Natural killer cell treated with Interleukin-12 subunit alpha and Interleukin-12 subunit beta and Interleukin-15 and Interleukin-18, amount 100 ng/mL, for 72 hours (primary cell): ENCODE measurements at places on chromosomes 12 and 14. TPM values are rescaled to one million over a fixed set of nuclear protein-coding genes. Genes with fewer than 3 reads are reported as not detected.

Gene RNASE4
- total RNA-seq, result 1.2 TPM

Gene SLC6A15
- total RNA-seq, result not detected

Gene PMCH
- total RNA-seq, result not detected

Gene TTC6
- total RNA-seq, result not detected

Gene KRT85
- not detected for total RNA-seq

Gene IL22
- 1.0 TPM for total RNA-seq

GRCh38 chr14:61864329-61864898, 102.2 kb downstream of the SNAPC1 start:
- no peak for DNase-seq
- H3K4me3 ChIP-seq, result no peak overlapping the region
- peaks cover 10% of the 10 kb centered on the region for H3K27me3 ChIP-seq

DNA sequence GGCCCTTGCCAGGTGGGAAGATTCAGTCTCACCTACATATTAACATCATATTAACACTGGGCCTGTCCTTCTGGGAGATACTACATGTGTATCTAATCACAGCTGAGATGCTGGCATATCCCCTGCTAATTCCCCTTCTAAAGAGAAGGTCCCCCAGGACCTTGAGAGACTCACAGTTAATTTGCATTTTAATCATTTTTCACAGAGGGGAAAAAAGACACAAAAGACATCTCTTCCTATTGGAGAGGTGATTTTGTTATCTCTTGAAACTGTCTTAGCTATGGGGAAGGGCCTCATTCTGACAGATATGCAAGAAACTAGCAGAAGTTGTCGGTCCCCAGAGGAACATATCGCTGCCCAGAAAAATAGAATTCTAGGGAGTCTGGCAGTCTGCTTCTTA, 7.5 kb downstream of the C14orf132 start:
- peaks cover 20% of the 10 kb centered on the region for H3K27me3 ChIP-seq
- H3K27ac ChIP-seq, result no peak overlapping the region
- H3K4me3 ChIP-seq, result no peak overlapping the region
- DNase-seq, result no peak
- H3K4me1 ChIP-seq, result no peaks in the 10 kb centered on the region

- H3K4me3 ChIP-seq, result no peak overlapping the region
- H3K36me3 ChIP-seq, result peaks cover 4% of the 10 kb centered on the region
- no peak for DNase-seq
- no peak overlapping the region for H3K27ac ChIP-seq
- H3K27me3 ChIP-seq, result no peaks in the 10 kb centered on the region
Measured at GRCh38 chr12:19273482-19274330, 144.2 kb downstream of the PLEKHA5 start.

GRCh38 chr12:112167718-112168525, 42.6 kb downstream of the TRAFD1 start:
- no peaks in the 10 kb centered on the region for H3K36me3 ChIP-seq
- H3K4me3 ChIP-seq, result no peak overlapping the region
- H3K27ac ChIP-seq, result no peak overlapping the region
- H3K27me3 ChIP-seq, result no peaks in the 10 kb centered on the region
- DNase-seq, result no peak
- H3K4me1 ChIP-seq, result no peaks in the 10 kb centered on the region

GRCh38 chr12:78034025-78034424, 203.3 kb downstream of the NAV3 start:
- H3K4me3 ChIP-seq, result no peak overlapping the region
- H3K36me3 ChIP-seq, result peaks cover 6% of the 10 kb centered on the region
- H3K4me1 ChIP-seq, result no peaks in the 10 kb centered on the region
- no peak for DNase-seq
- no peak overlapping the region for H3K27ac ChIP-seq
- H3K27me3 ChIP-seq, result no peaks in the 10 kb centered on the region

GRCh38 chr14:63992858-63993257, 140.1 kb downstream of the SYNE2 start:
- peak overlapping the region; percentile 51 for H3K27ac ChIP-seq
- H3K27me3 ChIP-seq, result no peaks in the 10 kb centered on the region
- DNase-seq, result no peak
- peaks cover 31% of the 10 kb centered on the region for H3K36me3 ChIP-seq
- peaks cover 15% of the 10 kb centered on the region for H3K4me1 ChIP-seq

DNA sequence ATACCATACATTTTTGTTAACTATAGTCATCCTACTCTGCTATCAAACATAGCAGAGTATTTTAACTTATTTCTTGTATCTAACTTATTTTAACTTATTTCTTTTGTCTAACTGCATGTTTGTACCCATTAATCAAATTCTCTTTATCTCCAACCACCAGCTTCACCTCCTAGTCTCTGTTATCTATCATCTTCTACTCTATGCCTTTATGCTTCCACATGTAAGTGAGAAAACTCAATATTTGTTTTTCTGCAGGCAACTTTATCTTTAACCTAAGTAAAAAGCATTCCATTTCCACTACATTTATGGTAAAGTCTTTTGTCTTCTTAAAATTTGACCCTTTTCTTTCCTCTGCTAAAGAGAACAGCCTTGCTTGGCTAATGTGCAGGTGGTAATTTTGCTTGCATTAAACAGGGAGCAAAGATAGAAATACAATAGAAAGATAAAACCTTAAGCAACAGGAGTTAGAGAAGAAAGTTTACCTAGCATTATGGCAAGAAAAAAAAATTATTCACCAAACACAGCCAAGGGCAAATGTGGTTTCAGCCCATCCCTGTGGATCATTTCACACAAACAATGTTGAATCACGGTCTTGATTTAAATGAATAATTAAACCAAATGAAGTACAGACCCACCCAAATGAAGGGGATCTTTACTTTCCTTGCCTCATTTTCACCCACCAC, 110.9 kb upstream of the TSPAN8 start:
- H3K4me1 ChIP-seq, result no peaks in the 10 kb centered on the region
- H3K27ac ChIP-seq, result no peak overlapping the region
- no peaks in the 10 kb centered on the region for H3K36me3 ChIP-seq
- DNase-seq, result no peak
- H3K4me3 ChIP-seq, result no peak overlapping the region

DNA sequence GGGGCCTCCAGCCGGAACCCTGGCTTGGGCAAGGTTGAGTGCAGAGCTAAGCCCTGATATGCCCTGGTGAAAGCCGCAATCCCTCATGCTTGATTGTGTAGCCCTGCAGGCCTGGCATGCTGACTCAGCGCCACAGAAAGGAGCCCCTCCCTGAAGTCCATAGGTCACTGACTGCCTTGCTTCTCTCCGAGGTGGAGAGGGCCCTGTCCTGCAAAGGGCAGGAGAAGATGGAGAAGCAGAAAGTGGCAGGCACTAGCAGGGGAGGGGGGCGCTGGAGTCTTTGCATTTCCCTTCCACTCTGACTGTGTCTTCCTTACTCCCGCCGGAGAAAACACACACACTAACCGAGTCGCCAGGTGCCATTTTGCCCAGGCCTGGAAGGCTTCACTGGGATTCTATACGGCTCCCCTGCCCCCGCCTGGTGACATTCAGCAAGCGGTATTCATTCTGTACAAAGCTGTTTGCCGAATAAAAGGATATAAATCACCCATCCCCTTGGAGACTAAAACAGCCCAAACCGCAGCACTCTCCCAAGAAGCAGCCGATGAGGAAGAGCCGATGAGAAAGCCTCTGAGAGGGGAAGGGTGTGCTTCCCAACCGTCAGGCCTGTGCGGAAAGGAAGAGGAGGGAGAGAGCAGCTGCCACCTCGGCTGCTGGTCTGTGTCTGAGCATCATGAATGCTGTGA, 69.8 kb downstream of the SLC6A12 start:
- H3K36me3 ChIP-seq, result no peaks in the 10 kb centered on the region
- H3K27me3 ChIP-seq, result peaks cover 8% of the 10 kb centered on the region
- DNase-seq, result no peak
- H3K27ac ChIP-seq, result no peak overlapping the region
- H3K4me3 ChIP-seq, result no peak overlapping the region

DNA sequence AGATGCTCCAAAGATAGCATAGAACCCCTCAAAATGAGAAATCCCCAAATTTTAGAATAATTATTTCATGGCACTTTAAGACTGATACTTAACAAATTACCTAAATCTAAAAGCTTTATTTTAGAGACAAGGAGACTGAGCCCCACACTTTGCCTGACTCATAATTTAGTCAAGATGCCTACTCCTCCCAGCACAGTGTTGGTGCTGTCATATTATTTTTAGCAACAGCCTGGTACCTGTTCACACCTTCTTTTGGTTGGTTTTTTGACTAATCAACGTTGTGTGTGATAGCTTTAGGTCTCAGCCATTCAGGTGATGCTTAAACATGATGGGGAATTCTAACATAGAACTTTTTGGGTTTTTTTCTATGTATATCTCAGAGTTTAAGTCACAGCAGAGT, 120.2 kb downstream of the SEC23A start:
- peaks cover 35% of the 10 kb centered on the region for H3K27me3 ChIP-seq
- H3K36me3 ChIP-seq, result peaks cover 8% of the 10 kb centered on the region
- H3K4me1 ChIP-seq, result no peaks in the 10 kb centered on the region
- no peak overlapping the region for H3K4me3 ChIP-seq
- H3K27ac ChIP-seq, result no peak overlapping the region
- DNase-seq, result no peak

GRCh38 chr14:88258021-88258420, 65.0 kb downstream of the KCNK10 start:
- H3K4me1 ChIP-seq, result no peaks in the 10 kb centered on the region
- no peak overlapping the region for H3K4me3 ChIP-seq
- no peak overlapping the region for H3K27ac ChIP-seq

DNA sequence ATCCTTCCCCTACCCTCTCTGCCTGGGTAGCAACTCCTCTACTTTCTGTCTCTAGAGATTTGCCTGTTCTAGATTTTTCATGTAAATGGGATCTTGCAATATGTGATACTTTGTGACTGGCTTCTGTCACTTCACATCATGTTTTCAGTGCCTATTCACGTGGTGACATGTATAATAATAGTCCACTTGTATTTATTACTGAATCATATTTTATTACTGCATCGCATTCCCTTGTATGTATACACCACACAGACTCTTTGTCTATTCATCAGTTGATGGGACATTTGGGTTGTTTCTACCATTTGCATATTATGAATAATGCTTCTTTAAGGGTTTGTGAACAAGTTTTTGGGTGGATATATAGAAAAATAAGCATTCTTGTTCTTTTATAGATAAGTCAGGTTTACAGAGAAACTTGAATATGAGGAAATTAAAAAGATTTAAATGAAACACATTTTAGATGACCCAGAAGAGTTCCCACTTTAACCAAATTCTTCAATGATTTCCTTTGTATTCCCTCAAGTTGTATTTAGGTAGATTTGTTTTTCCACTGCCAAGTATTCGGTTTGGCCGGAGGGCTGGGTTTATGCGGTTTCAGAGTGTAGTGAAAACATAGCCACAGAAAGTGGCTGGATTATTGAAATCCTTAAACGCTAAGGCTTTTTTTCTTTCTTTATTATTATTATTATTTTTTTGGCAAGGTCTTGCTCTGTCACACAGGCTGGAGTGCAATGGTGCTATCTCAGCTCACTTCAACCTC, 178.7 kb upstream of the TMTC1 start:
- no peak overlapping the region for H3K4me3 ChIP-seq
- no peaks in the 10 kb centered on the region for H3K36me3 ChIP-seq
- no peak for DNase-seq

- H3K4me1 ChIP-seq, result no peaks in the 10 kb centered on the region
- no peak overlapping the region for H3K4me3 ChIP-seq
- no peak overlapping the region for H3K27ac ChIP-seq
- DNase-seq, result no peak
- no peaks in the 10 kb centered on the region for H3K36me3 ChIP-seq
Measured at GRCh38 chr12:72075891-72076557, 137.4 kb downstream of the TPH2 start.

GRCh38 chr14:85688006-85688405, 158.1 kb downstream of the FLRT2 start:
- H3K27me3 ChIP-seq, result no peaks in the 10 kb centered on the region
- no peak overlapping the region for H3K4me3 ChIP-seq
- H3K4me1 ChIP-seq, result no peaks in the 10 kb centered on the region
- DNase-seq, result no peak
